Nucleus accumbens (tissue), 56 donors: ENCODE measurements at places on chromosomes 12 and 14.
A peak's percentile ranks its signal among the peaks of the same experiment; 100 is the strongest.

GRCh38 chr14:51574009-51574408 lies 77.7 kb upstream of the FRMD6 start:
- no peak for DNase-seq

GRCh38 chr14:68770553-68771286 lies 22.1 kb downstream of the ZFP36L1 start:
- no peak for DNase-seq

DNA sequence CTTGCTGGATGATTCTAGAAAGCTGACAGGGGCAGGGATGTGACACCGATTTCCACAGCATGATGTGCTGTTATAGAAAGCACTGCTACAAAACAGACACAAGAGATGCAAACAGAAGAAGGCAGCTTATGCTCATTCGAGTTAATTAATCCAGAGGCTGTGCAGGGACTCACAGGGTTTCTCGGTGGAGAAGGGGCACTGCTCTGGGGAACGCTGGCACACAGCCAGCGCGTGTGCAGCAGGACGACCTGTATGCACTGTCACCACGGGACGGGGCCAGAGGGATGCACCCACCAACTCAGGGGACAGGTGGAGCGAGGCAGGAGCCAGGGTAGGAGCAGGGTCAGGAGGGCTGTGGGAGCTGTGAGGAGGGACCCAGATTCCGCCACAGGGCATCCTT lies 143.5 kb downstream of the RIMBP2 start:
- DNase-seq: no peak

- DNase-seq: no peak
These were observed 311.9 kb upstream of the TBX3 start for GRCh38 chr12:114995891-114996290.

GRCh38 chr14:20970647-20970982 lies 15.3 kb downstream of the RNASE2 start:
- DNase-seq: no peak

DNA sequence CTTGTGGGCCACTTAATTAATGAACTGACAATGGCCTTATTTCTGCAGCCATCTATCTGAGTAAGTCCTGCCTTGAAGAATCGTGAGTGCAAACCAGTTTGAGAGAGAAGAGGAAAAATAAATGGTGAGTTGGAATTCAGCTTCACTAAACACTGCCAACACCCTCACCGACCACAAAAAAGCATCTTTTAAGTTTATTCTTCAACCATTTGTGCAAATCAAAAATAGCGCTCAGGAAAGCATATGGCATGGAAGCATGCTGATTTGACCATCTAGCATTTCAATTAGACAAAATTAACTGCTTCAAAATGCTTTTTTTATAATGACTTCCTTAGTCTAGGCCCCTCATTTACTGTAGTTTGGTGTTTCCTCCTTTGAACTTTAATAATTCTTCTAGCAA lies 294.0 kb downstream of the PPFIA2 start:
- DNase-seq: no peak

- no peak for DNase-seq
These were observed 47.1 kb downstream of the PLXNC1 start for GRCh38 chr12:94195483-94195882.

DNA sequence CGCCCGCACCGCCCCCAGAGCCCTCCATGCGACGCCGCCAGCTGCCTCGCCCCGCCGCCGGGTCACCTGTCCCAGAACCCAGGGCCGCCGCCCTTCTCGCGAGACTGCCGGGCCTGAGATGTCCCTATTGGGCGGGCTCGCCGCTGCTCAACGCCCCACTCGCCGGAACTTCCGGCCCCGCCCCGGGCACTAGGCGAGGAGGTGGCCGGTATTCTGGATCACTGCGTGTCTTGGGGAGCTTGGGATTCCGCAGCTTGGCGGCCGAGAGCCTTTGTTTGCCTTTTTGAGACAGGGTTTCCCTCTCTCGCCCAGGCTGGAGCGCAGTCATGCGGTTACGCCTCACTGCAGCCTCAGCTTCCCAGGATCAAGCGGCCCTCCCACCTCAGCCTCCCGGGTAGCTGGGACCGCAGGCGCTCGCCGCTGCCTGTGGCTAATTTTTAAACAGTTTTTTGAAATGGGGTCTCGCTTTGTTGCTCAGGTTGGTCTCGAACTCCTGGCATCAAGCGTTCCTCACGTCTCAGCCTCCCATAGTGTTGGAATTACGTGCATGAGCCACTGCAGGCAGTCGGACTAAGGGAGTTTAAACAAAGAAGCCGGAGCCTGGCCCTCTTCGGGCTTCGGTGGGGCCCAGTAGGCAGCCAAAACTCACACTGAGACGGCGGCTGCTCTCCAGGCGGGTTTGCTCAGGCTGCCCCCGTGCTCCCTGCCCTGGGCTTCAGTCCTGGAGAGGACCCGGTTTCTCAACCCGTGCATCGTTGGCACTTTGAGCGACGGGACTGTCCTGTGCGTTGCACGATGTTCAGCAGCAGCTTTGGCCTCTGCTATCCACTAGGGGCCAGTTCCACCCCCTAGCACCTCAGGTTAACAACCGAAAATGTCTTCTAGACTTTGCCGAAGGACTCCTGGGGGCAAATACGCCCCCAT lies at the start of gene SLC15A4:
Gene SLC15A4 (minus strand): TSS at position 43 of the 924 bp plus-strand sequence. CDS start 15 bp downstream, at position 28.
- DNase-seq: peak; percentile 92

GRCh38 chr12:6968426-6968825 lies 2.0 kb downstream of the PHB2 start:
- DNase-seq: no peak

- peak; percentile 89 for DNase-seq
These were observed at the start of gene SALL2 for GRCh38 chr14:21525962-21526671. Gene SALL2, minus strand, starts transcription at chr14:21526346. Its CDS starts 219 bp downstream, at chr14:21526127.

DNA sequence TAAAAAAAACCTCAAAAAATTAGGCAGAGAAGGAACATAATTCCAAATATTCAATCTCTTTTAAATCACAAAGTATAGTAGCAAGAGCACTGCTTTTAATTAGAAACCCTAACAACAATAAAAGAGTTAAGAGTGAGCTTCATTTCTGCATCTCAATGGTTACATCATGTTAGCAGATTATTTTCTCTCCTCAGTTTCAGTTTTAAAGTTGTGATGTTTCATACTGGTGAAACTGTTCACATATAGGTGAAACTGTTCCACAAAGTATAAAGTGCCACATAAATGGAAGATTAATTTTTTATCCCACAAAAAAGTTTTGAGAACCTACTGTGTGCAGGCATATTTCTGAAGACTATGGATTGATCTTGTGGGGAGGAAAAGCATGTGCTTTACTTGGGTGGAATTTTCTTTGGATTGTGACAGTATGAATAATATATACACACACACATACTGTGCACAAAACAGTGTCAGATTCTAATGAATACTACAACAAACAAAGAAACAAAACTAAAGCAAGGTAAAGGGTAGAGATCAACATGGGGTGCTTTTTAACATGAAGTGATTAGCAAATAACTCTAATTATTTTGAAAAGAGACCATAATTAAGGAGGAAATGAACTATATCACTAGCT lies 17.1 kb downstream of the LUM start:
- DNase-seq: no peak

GRCh38 chr12:120847814-120848213 lies 56.3 kb downstream of the SPPL3 start:
- no peak for DNase-seq
